ENCODE measurements at places on chromosomes 1 and 21.

GRCh38 chr21:18545908-18546307 is 142.3 kb upstream of the TMPRSS15 start:
- DNase-seq = no peak

DNA sequence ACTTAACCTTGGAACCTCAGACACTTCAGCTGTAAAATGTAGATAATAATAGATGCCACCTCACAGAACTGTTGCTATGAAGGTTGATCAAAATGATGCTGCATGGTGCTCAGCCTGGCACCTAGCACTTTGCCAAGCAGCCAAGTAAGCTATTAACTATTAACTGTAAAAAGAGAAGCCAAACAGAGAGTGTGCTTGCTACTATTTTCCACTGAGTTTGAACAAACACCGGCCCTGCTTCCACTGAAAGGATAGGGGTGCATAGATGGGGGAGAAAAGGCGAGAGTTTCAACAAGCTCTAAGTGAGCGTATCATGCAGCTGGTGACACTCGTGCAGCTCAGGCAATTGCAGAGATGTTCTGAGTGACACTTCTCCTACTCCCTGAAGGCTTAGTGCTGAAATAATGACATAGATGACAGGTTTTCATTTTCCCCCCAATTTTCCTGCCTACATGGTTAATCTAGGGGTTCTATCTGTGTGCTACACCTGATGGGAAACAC is 78.2 kb downstream of the GPR88 start:
- no peak for DNase-seq

- no peak for DNase-seq
Observed at GRCh38 chr1:2384130-2384860, 7.1 kb downstream of the MORN1 start.

- no peak for DNase-seq
Observed at GRCh38 chr1:57599236-57599994, 175.6 kb upstream of the DAB1 start.

DNA sequence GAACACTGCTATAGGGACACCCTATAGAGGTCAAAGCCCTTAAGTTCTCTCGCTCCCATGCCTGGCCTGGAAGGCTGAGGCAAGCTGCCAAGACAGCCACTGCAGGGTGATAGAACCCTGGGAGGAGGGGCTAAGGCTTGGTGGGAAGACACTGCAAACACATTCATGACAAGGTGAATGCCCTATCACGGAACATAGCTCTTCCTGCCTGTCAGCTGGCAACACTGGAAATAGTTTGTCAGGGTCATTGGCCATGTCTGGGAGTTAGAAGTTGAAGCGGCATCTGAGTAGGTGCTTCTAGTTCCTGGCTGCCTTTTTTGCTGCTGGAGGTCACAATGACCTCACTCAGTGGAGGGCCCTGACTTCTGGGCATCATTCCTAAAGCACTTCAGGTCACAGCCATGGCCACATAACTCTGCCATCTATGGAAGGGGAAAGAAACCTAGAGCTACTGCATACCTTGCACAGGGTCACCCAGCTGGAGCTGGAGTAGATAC is 4.2 kb downstream of the FABP3 start:
- DNase-seq = no peak

DNA sequence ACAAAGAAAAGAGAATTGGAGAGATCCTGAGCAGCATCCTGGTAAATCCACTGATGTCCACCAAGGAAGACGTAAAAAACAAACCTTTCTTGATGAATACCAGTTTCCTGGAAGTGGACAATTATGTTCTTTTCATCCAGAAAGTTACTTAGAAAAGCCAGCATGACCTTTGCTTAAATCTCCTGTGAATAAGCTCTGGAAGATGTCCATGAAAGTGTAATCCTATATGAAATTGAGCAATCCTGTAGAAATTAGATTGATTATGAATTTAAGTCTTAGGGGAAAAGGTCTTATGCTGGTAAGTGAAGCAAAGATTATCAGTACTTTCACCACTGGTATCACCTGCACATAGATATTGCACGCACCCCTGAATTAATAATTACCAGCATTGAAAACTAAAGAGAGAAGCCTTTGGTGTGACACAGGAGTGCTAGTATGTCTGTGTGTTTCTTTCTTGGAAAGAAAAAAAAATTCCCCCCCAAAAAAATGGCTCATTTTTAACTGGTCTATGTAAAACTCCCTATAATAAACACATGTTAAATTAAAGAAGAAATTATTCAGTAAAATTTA is 164.5 kb upstream of the LHX8 start:
- no peak for DNase-seq

DNA sequence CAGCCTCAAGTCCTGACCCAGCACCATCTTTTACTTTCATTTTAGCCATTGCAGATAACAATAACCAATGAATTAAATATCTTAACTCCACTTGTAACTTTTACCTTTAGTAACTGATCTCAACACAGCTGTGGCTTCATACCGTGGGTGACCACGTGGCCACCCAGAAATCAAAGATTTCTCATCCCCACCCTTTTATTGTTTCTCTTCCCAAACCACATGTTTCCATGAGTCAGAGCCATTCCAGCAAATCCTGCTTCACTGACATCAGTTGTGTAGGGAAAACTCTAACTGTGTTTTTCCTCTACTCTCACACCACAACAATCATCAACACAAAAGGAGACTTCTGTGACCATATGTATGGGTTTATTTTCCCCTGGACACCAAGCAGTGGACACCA is 25.1 kb upstream of the BRDT start:
- no peak for DNase-seq

GRCh38 chr1:1536019-1536937 is 4.1 kb downstream of the TMEM240 start:
- no peak for DNase-seq

- no peak for DNase-seq
Observed at GRCh38 chr1:33547576-33547975, 75.1 kb downstream of the ZSCAN20 start.

GRCh38 chr1:202237052-202237451 is 43.5 kb downstream of the LGR6 start:
- DNase-seq = no peak

GRCh38 chr21:42473498-42474042 is 22.5 kb downstream of the RSPH1 start:
- DNase-seq = no peak

DNA sequence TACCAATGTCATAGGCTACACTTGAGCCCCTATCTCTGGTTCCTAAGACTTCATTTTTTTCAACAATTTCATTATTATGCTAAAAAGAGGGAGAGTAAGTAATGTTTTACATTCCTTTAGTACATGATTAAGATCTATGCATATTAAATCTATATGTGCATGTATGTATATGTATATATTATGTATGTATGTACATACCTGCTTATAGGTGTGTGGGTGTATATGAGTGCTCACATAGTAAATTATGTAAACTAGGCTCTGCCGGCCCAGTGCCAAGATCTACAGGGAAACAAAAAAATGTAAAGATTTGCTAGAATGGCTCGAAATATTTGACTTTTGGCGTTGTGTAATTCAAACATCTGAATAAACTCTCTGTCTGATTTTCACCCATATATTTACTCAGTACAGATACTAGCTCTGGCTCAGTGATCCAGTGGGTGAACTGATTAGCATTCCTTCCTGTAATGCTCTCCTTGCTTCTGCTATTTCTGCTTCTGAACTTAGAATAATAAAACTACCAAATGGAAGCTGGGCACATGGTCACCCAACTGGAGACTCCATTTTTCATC is 113.1 kb upstream of the FGGY start:
- DNase-seq = no peak

- no peak for DNase-seq
Observed at GRCh38 chr1:24657781-24658180, 14.7 kb downstream of the SRRM1 start.

All from stimulated activated CD4-positive, alpha-beta T cell treated with anti-CD3 and anti-CD28 coated beads, Interleukin-1b, Interleukin-23, amount 100 ng/mL, for 24 hours (primary cell).